NK-92 treated with Interleukin-12 subunit alpha and Interleukin-12 subunit beta, amount 100 ng/mL, for 24 hours (cell line): ENCODE measurements at places on chromosomes 1 and 21.

GRCh38 chr1:221708076-221708571 is 33.8 kb downstream of the DUSP10 start:
- peak; percentile 59 for DNase-seq

DNA sequence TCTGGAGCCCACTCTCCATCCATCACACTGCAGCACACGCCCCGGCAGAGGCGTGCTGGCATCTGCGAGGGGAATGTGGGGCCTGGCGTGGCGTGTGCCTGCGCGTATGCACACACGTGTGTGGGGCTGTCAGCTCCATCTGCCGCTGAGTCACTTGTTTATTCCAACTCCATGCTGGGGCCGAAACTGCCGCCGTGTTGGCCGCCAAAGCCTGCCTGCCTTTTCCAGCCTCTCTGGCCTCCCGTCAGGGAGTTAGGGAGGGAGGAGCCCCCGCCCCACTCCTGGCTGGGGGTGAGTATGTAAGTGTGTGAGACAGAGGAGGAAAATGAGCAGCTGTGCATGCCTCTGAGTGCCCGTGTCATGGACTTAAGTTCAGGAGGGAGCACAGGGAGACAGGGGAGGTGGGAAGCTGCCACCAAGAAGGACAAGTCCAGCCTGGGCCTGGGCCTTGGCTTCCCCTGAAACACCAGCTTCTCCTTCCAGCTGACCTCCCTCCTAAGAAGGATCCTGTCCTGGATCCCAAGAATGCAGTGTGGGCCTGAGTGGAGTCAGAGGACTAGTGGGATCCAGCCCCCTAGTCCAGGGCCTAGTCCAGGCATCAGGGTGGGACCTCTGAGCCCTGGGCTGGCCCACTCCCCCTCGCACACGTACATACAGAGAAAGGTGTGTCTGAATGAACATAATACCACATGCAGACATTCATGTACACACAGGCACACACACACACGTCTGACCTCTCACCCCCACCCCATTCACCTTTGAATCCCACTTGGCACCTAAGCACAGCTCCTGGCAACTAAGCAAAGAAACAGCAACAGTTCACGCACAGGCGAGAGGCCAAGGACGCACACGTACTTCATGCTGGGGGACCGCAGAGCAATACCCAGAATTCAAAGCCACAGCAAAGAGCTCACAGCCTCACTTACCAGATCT is 24.7 kb downstream of the MEF2D start:
- no peak for DNase-seq

- DNase-seq, result no peak
These were observed 266.2 kb downstream of the FAF1 start for GRCh38 chr1:50693829-50694228.

GRCh38 chr1:81237473-81238089 is 563.2 kb upstream of the ADGRL2 start:
- no peak for DNase-seq

DNA sequence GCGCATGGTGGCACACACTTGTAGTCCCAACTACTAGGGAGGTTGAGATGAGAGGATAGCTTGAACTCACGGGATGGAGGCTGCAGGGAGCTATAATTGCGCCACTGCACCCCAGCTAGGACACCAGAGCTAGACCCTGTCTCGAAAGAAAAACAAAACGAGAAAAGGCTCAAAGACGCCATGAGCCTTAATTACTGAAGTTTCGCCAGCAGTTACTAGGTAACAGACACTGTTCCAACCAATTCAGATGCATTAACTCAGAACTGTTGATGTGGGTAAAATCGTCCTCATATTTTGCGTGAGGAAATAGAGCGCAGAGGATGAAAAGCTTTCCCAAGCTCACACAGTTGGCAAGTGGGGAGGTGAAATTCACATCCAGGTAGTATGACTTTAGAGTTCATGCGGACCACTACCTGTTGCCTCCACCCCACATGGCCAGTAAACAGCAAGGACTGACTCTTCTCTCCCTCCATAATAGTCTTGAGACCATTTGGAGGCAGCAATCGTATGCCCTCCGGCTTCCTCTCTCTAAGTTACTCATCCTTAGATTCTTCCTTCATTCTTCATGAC is 40.1 kb downstream of the INAVA start:
- DNase-seq, result no peak
